ENCODE measurements at places on chromosomes 6 and 20. TPM values are rescaled to one million over a fixed set of nuclear protein-coding genes. Genes with fewer than 3 reads are reported as not detected.
A peak's percentile ranks its signal among the peaks of the same experiment; 100 is the strongest.

DNA sequence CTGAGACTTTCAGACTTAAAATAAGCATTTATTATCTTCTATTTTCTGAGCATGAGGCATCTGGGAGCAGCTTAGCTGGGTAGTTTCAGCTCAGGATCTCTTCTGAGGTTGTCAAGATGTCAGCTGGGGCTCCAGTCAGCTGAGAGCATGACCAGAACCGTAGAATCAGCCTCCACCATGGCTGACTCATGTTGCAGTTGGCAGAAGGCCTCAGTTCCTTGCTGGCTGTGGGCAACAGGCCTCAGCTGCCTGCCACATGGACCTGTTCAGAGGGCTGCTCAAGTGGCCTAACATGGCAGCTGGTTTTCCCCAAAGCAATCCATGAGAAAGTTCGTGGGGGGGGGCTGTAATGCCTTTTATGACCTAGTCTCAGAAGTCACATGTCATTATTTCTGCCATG is 142.3 kb downstream of the LY86 start:
- DNase-seq, result peak; percentile 58

The BPIFB4 gene
- not detected for total RNA-seq

GRCh38 chr20:10769700-10770099 is 95.9 kb upstream of the JAG1 start:
- DNase-seq, result no peak

GRCh38 chr6:167717455-167717854 is 109.3 kb upstream of the AFDN start:
- no peak for DNase-seq

The DSP gene
- 378 TPM for total RNA-seq

The HCRTR2 gene
- not detected for total RNA-seq

GRCh38 chr6:124054034-124054433 is 250.4 kb downstream of the NKAIN2 start:
- no peak for DNase-seq

DNA sequence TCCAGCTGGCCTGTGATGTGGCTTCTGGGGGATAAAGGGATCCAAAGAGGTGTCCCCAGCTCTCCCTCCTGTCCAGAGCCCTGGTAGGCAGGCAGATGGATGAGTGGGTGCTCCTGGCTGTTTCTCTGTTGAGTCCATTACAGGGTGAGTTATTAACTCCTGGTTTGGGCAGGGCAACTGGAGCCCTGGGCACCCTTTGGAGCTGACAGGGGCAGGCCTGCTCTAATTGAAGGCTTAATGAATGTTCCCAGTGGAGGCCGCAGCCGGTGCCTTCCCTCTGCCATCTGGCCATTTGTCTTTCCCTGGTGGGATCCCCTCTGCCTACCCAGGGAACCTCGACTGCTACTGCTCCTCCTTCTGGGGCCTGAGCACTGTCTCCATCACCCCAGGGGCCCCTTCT is 44.7 kb upstream of the MLN start:
- no peak for DNase-seq

The UST gene
- total RNA-seq, result 1.6 TPM

GRCh38 chr6:89707766-89708165 is 69.2 kb upstream of the LYRM2 start:
- DNase-seq, result no peak

The ZFP64 gene
- total RNA-seq, result 7.9 TPM

GRCh38 chr6:113824411-113824810 is 32.7 kb upstream of the MARCKS start:
- no peak for DNase-seq

GRCh38 chr20:16898433-16898832 is 150.3 kb downstream of the OTOR start:
- no peak for DNase-seq

The GGTLC1 gene
- not detected for total RNA-seq

DNA sequence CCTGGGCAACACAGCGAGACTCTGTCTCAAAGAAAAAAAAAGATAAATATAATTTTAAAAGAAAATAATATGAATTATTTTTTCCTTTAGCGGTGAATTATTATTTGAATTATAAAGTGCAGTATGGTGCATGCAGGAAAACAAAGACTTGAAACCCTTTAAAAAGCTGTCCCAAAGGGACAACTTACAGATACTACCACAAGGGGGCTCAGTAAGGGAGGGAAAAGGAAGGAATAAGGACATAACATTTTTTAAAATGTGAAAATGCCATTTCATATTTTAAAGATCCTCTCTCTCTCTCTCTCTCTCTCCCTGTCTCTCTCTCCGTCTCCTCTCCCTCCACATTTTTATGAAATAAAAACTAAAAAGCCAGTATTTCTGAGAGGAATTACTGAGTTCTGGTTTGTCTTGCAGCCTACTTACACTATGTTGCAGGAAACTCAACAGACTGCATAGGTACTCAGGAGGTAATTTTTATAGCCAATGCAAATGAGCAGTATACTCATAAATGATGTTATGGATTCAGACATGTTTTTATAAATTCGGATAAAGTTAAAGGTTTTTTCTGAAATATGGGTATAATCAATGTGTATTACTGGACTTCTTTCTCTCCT is 455.0 kb upstream of the GJE1 start:
- DNase-seq, result no peak

The SLC22A7 gene
- 0.37 TPM for total RNA-seq

GRCh38 chr20:61320691-61321425 is 68.8 kb downstream of the CDH4 start:
- no peak for DNase-seq

GRCh38 chr6:111874025-111874415 is 768 bp upstream of the FYN start:
- peak; percentile 37 for DNase-seq

DNA sequence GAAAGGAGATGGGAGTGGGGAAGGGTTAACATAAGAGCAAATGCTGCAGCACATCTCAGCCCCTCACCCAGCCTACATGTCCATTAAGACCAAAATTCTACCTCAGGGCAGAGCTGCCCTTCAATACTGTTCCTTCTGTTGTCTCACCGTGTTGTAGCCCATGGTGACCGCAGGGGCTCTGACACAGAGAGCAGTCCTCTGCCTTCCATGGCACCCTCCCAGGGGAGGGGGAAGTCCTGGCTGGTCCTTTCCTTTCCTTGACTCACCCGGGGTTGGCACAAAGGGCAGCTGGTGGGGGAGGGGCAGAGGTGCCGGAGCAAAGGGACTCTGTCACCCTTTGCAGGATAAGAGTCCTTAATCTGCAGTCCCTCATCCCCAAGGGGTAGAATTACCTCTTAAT is 15.2 kb downstream of the NKX2-2 start:
- DNase-seq, result no peak

- DNase-seq, result no peak
Measured at GRCh38 chr20:52899041-52899608, 73.0 kb upstream of the TSHZ2 start.

GRCh38 chr6:122869437-122870024 is 80.5 kb downstream of the SMPDL3A start:
- DNase-seq, result peak; percentile 9

GRCh38 chr6:56483929-56484328 is 158.8 kb downstream of the DST start:
- DNase-seq, result no peak

All from heart right ventricle (tissue), 16 donors.